Osteoblast (primary cell): ENCODE measurements at places on chromosomes 6 and 20. TPM values are rescaled to one million over a fixed set of nuclear protein-coding genes. Genes with fewer than 3 reads are reported as not detected.

DNA sequence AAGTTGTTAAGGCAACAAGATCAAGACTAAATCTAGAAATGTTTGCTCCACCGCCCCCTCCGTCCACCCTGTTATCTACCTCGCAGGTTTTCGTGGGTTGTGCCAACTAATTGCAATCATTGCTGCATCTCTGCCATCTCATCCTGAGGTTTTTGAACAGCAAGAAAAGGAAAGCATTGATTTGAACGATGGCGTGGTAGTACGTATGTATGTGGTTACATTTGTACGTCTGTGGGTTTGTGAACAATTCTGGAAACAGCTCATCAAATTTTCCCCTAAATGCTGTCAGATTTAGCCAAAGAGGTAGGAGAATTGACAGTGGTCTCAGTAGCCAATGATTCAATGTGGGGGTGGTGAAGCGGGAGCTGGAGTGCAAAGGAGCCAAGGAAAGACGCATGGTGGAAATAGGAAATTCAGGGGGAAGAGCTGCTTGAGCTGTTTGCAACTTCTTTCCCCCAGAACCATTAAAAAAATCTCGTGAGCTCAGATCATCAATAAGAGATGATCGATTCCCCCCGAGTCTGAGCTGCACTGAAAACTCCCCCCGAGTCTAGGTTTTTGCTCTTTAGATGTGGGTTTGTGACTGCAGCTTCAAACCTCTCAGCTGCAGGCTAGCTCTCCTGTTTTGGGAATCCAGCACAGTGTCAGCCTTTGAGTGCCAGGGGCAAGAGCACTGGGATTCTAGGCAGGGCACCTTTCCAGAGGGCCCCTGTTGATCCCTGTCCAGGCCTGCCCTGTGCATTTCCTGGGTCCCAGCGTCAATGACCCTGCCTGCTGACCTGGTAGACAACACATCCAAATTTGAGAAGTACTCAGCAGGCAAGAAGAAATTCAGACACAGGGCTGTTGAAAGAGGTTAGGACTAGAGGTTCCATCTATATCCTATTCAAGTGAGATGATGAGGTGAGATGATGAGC, 72.6 kb upstream of the LY86 start:
- no peak for DNase-seq

- no peak for DNase-seq
Observed at GRCh38 chr20:47377122-47377722, 20.7 kb upstream of the ZMYND8 start.

DNA sequence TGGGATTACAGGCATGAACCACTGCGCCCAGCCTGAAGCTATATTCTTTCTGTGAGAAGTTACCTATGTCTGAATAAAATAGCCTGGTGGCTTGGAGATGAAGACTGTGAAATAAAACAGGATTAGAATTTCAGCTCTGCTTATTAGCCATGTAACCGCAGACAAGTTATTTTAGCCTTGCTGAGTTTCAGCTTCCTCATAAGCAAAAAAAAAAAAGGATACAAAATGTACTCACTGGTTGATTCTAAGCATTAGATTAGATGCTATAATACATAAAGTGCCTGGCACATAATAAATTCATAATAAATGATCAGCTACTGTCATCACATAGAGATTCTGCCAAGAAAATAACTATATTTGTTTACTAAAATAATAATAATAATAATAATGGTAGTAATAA, 98.8 kb downstream of the EPB41L2 start:
- DNase-seq, result no peak

Gene VNN1
- under 0.01 TPM in 1 of 2 replicates, not detected in the other for total RNA-seq

DNA sequence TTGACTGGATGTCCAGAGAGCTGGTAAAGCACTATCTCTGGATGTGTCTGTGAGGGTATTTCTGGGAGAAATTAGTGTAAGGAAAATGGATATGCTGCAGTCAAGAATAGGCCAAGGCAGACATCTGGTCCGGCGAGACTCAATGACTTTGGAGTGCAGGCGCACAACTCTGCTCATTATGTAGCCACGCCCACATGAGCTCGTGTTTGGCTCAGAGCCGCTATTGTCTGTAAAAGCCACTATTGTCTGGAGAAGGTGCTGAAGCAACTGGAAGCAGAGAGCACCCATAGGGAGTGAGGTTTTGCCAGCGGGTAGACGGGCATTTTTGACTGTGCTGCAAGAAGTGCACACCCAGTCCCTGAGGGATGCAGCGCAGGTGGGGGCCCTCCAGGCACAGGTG, 305.0 kb upstream of the POU3F2 start:
- DNase-seq, result no peak

DNA sequence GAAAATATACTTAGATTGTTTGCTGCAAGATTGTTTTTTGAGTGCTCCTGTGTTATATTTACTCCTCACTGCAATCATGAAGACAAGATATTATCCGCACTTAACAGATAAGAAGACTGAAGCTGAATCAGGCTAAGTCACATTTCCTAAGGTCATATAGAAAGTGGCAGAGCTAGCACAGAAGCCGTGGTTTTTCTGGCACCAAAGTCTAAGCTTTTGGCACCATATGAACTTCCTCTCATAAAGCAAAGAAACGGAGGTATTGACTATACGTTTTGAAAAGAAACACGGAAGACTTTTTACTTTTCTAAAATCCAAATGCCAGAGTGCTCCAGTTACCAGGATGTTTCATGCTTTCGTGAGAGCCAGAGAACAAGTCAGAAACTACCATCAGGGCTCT, 9.3 kb upstream of the DTD1 start:
- no peak for DNase-seq

DNA sequence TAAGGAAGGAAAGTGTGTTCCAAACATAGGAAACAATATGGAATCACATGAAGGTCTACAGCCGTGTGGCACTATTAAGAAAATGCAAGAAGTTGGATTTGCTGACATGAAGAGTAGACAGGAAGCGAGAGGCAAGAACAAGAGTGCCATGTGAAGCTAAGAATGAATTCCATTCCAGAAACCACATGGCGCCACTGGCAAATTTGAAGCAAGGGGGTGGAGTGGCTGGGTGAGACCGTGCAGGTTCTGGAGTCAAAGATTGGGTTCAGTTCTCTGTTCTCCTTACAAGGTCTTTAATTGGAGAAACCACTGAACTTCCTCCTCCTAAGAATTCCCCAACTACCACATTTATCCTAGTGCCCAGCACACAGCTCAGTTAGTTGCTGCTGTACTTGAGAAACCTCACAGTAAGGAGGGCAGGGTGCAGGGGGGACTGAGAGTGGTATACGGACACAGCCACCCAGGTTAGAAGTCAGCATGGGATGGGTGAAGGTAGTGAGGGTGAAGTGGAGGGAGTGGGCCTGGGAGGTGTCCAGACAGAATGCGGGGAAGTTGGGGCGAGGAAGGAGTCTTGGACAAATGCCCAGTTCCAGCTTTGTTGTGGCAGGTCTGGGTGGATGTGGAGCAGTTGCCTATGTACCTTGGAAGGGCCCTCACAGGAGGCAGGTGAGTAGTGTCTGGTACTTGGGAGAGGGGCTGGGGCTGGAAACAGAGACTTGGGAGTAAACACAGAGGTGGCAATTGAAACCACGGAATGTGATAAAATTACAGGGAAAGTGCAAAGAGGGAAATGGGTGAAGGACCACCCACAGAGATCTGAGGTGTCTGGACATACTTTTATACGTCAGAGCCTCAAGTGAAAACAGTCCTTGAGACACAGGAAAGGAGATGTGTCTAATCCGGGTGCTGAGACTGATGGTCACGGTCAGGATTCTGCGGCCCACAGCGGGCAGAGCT, 14.3 kb downstream of the LYRM4 start:
- DNase-seq, result no peak

Gene DDR1
- total RNA-seq, result 13.0 and 22.4 TPM in 2 replicates
